Activated T-helper 1 cell treated with anti-CD3 and anti-CD28 coated beads, Interleukin-2, amount 50 U/mL, for 16 hours (primary cell): ENCODE measurements at places on chromosomes 12 and 14.

- DNase-seq, result no peak
These were observed at the start of gene DHH for GRCh38 chr12:49094160-49094974. Gene DHH, minus strand, starts transcription at chr12:49094801. Its CDS starts 289 bp downstream, at chr12:49094512.

- DNase-seq, result no peak
These were observed 473 bp upstream of the TMEM19 start for GRCh38 chr12:71685312-71685906.

DNA sequence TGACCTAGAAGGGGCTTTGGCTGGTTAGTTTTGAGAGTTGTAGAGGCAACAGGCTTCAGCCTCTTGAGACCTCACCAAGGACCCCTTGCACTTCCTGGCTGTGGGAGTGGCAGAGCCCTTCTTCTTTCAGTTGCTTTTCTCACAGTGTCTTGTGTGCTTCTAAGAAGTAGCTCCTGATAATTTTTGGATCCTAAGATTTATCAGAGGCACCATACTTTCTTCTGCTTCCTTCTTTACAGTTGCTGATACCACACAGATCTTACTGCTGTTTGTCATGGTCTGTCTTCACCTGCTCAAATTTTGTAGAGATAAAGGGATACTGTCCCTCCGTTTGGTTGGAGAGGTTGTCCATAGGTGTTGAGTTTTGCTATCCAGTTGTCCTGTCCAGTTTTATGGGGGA is 33.8 kb downstream of the VRK1 start:
- no peak for DNase-seq

DNA sequence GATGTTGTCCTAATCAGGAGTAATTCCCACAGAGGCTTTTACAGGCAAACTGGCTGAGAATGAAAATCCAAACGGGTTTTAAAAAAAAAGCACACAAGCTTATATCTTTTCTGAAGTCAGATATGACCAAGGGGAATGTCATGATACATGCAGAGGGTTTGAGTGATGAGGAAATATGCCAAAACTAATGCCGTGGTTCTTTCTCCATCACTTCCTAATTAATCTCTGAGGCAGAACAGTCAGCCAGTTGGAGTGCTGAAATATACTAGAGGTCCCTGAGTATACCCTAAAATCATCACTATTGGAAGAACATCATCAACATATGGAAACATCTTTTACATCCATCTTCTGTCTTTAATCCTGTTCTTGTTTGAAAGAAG is 160.8 kb upstream of the FAR2 start:
- no peak for DNase-seq

- no peak for DNase-seq
These were observed 13.6 kb downstream of the ADCY6 start for GRCh38 chr12:48775299-48775698.

GRCh38 chr12:127178052-127178451 is 1088.9 kb upstream of the TMEM132C start:
- no peak for DNase-seq

GRCh38 chr12:33427071-33427470 is 12.5 kb downstream of the SYT10 start:
- no peak for DNase-seq

GRCh38 chr12:6849976-6850560 is 1.0 kb downstream of the CDCA3 start:
- no peak for DNase-seq

DNA sequence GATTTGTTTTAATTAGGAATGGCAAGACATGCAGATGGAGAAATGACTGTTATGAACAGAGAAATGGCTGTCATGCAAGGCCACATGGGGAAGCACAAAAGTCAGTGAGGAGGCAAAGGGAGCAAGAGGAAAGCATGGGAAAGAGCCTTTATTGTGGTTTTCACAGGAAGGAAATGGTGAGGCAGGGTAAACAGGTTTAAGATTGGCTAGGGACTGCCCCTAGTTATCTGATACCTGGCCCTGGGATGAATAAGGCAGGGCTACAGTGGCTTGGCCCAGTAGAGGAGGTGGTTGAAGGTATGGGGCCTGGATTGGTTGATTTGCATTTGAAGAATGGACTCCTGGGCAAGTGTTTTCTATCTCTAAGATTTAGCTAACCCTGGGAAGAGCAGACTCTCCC is 168.7 kb upstream of the CNOT2 start:
- DNase-seq, result no peak

DNA sequence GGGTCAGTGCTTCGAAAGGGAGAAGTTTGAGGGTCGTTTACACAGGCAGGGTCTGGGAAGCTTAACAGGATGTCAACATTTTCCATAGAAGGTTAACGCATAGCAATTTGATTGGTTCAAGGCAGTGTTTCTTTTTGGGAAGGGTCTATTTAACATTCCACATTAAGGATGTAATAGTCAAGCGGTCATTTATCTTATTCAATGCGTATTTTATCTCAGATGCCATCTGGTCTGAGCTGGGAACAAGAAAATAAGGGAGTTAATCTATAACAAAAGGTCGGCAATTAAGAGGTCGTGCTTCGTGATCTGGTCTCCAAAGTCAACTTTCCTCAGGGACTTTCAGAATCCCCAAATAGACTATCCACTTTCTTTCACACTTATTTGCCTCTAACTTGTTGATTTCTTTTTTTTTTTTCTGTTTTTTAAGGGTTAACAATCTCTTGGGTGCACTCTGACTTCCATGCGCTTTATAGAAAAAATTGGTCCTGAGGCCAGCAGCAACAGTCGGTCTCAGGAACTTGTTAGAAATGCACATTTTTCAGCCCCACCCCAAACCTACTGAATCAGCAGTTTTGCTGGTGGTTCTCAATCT is 550 bp upstream of the RESF1 start:
- no peak for DNase-seq
